ENCODE measurements at places on chromosomes 16 and 17.
A peak's percentile ranks its signal among the peaks of the same experiment; 100 is the strongest.

GRCh38 chr16:49836668-49837067 is 19.2 kb downstream of the ZNF423 start:
- no peaks in the 10 kb centered on the region for H3K36me3 ChIP-seq
- H3K4me1 ChIP-seq = no peaks in the 10 kb centered on the region
- no peak overlapping the region for H3K27ac ChIP-seq
- no peak overlapping the region for H3K4me3 ChIP-seq
- H3K27me3 ChIP-seq = peaks cover 60% of the 10 kb centered on the region
- no peak for DNase-seq

DNA sequence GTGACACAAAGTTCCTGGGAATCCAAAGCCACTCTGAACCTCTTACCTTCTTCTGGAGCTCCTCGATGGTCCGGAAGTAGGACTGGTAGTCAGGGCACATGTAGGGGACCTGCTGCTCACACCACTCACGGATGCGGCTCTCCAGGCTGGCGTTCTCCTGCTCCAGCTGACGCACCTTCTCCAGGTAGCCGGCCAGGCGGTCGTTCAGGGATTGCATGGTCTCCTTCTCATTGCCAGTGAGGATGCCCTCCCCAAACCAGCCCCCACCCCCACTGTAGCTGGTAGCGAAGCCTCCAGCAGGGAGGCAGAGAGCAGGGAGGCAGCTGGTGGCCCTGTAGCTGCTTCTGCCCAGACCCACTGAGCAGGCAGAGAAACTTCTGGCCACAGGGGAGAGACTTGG is 370 bp downstream of the KRT35 start:
- DNase-seq = no peak
- H3K27ac ChIP-seq = no peak overlapping the region
- H3K36me3 ChIP-seq = no peaks in the 10 kb centered on the region
- no peak overlapping the region for H3K4me3 ChIP-seq
- no peaks in the 10 kb centered on the region for H3K4me1 ChIP-seq

- DNase-seq = peak; percentile 56
- H3K4me1 ChIP-seq = peaks cover 48% of the 10 kb centered on the region
- no peaks in the 10 kb centered on the region for H3K27me3 ChIP-seq
- peak overlapping the region; percentile 0 for H3K27ac ChIP-seq
- no peak overlapping the region for H3K4me3 ChIP-seq
Observed at GRCh38 chr17:1000597-1001461, 3.9 kb downstream of the TIMM22 start.

DNA sequence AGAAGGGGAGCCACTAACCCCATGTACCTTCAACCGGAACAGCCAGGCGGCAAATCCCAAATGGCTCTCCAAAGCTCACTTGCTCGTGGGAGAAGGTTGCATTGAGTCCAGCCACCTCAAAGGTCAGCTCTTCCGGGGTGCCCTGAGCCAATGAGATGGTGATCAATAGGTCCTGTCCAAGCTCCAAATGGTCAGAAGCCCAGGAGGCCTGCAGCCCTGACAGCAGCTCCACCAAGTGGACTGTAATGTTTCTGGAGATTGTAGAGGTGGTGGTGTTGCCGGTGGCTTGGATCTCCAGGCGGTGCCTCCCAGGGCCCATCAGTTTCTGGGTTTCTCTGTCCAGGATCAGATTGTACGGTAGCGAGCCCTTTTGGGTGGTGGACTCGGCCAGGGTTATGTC is 39.9 kb upstream of the BCO1 start:
- no peak overlapping the region for H3K4me3 ChIP-seq
- no peak overlapping the region for H3K27ac ChIP-seq
- no peaks in the 10 kb centered on the region for H3K36me3 ChIP-seq
- peaks cover 61% of the 10 kb centered on the region for H3K27me3 ChIP-seq
- DNase-seq = peak; percentile 59

DNA sequence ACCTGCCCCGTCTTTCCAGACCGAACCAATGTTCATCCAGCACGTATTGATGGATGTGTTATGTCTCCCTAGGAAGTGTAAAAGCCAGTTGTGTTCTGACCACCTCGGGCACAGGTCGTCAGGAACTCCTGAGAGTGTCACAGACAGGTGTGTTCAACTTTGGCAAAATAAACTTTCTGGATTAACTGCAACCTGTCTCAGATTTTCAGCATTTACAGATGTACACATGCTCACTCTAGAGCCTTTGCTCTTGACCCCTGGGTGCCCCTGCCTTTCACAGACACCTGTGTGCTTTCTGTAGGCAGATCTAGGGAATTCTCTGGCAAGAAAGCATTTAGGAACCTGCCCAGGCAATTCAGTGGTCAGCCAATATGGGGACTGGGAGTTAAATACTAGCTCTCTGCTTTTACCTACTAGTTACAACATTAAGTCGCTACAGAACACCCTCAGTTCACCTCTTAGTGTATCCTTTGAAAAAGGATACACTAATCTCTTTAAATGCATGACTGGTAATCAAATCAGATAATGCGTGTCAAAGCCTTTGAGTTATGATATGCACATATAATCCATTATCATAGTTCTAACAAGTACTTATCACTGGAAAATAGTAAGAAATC is 188.9 kb downstream of the CPPED1 start:
- no peaks in the 10 kb centered on the region for H3K36me3 ChIP-seq
- H3K4me1 ChIP-seq = peaks cover 96% of the 10 kb centered on the region
- peak overlapping the region; percentile 97 for H3K27ac ChIP-seq

DNA sequence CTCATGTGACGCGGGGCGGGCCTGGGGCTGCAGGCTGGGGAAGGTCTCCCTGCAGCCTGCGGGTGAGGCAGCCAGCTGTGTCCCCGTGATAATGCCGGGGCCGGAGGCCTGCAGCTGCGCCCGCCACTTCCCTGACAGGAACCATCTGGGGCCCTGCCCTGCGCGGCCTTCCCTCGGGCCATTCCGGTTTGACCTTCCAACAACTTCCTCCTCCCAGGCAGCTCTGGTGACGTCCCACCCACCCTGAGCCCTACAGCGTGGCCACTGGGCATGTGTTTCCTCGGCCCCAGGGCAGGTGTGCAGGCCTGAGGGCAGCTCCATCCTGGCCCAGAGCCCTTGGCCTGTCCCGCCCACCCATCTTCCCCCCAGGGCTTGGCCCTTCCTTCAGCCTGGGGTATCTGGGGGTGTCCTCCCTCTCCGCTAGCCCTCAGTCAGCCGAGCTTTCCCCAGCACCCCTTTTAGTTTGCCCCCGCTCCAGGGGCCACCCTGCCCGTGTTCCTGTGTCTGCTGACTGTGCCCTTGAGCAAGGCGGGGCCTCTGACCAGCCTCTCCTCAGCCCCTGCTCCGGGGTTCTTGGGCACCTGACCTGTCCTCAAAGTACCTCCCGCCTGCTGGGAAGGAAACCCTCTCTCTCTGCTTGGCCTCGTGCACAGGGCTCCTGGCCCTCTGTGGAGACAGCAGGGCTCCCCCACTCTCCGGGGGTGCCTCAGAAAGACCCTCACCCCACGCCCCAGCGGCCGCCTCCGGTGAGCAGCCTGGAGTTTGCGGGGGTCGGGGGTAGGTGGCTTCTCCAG is at the start of gene CBFA2T3:
TSS of gene CBFA2T3 (minus strand) at position 190 of the 794 bp plus-strand sequence. CDS start 400 bp downstream, outside the sequence.
- H3K27ac ChIP-seq = no peak within 1 kb of the TSS
- no peaks in the 10 kb centered on the region for H3K36me3 ChIP-seq
- no peak within 1 kb of the TSS for H3K4me3 ChIP-seq
- H3K27me3 ChIP-seq = peaks cover 45% of the 10 kb centered on the region
- DNase-seq = no peak

GRCh38 chr17:64320613-64321553 is 57.8 kb upstream of the TEX2 start:
- DNase-seq = peak; percentile 79
- peaks cover 76% of the 10 kb centered on the region for H3K4me1 ChIP-seq
- no peak overlapping the region for H3K4me3 ChIP-seq

DNA sequence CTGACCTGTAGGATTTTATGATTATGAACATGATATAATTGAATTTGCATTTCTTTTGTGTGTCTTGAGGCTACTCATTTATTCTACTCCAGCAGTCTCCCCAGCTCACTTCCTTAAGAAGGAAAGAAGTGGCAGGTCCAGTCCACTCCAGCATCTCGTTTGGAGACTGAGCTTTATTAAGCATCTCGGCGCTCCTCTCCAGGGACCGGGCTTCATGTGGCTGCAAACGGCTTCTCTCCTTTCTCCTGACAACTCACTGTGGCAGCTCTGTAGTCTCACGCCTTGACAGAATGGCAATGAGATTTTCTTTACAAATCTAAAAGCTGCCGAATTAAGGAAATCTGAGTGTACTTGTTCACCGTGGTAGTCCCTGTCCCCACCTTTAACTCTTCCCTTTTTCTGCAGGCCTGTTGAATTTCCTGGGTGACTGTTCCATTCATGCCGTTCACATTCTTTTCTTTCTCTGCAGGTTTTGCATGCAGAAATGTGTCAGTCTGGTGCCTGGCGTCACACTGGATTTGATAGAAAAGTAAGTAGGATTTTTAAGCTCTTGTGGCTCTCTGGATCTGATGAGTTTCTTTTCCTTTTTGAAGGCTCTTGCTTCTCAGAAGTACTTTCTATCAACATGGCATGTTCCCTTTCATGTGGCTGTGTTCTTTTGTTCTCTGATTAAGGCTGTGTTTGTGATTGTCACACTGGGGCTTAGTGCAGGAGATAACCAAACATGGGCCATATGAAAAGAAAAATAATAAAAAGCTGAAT is 200.5 kb upstream of the CHMP6 start:
- H3K4me3 ChIP-seq = no peak overlapping the region
- H3K27ac ChIP-seq = peak overlapping the region; percentile 2
- H3K4me1 ChIP-seq = peaks cover 36% of the 10 kb centered on the region

DNA sequence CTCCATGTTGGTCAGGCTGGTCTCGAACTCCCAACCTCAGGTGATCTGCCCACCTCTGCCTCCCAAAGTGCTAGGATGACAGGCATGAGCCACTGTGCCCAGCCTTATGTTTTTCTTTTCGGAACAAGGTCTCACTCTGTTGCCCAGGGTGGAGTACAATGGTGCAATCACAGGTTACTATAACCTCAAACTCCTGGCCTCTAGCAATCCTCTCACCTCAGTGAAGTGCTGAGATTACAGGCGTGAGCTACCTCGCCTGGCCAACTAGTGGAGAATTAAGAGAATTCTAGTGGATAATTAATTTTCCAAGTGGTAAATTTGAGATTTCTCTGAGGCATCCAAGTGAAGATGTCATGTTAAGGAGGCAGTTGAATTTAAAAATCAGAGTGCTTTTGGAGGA is 2.9 kb upstream of the FBXO47 start:
- H3K36me3 ChIP-seq = no peaks in the 10 kb centered on the region
- H3K4me3 ChIP-seq = no peak overlapping the region
- peaks cover 5% of the 10 kb centered on the region for H3K4me1 ChIP-seq
- H3K27me3 ChIP-seq = no peaks in the 10 kb centered on the region
- no peak for DNase-seq
- H3K27ac ChIP-seq = no peak overlapping the region

GRCh38 chr16:70440009-70440692 is 1.3 kb upstream of the ST3GAL2 start:
- DNase-seq = peak; percentile 80
- H3K4me3 ChIP-seq = peak overlapping the region; percentile 89
- peak overlapping the region; percentile 69 for H3K27ac ChIP-seq
- peaks cover 65% of the 10 kb centered on the region for H3K4me1 ChIP-seq
- H3K36me3 ChIP-seq = peaks cover under 1% of the 10 kb centered on the region

- H3K36me3 ChIP-seq = no peaks in the 10 kb centered on the region
- H3K4me1 ChIP-seq = peaks cover 34% of the 10 kb centered on the region
- H3K27me3 ChIP-seq = no peaks in the 10 kb centered on the region
- no peak for DNase-seq
- no peak overlapping the region for H3K27ac ChIP-seq
- H3K4me3 ChIP-seq = no peak overlapping the region
Observed at GRCh38 chr17:31845291-31845690, 13.8 kb downstream of the COPRS start.

GRCh38 chr16:24776501-24777220 is 47.2 kb downstream of the TNRC6A start:
- H3K27me3 ChIP-seq = no peaks in the 10 kb centered on the region
- peaks cover 66% of the 10 kb centered on the region for H3K36me3 ChIP-seq
- no peak overlapping the region for H3K4me3 ChIP-seq
- DNase-seq = no peak

DNA sequence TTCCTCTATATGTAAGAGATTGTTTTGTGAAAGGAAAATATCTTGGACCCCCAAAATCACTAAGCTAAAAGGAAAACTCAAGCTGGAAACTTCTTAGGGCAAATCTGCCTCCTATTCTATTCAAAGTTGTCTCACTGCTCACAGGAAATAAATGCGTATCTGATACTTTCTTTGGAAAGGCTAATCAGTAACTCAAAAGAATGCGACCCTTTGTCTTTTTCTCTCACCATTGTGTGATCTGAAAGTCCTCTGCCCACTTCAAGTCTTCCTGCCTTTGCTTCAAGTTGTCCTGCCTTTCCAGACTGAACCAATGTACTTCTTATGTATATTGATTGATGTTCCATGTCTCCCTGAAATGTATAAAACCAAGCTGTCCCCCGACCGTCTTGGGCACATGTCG is 157.3 kb downstream of the KIF2B start:
- no peaks in the 10 kb centered on the region for H3K36me3 ChIP-seq
- no peak overlapping the region for H3K27ac ChIP-seq
- no peak overlapping the region for H3K4me3 ChIP-seq
- H3K4me1 ChIP-seq = no peaks in the 10 kb centered on the region
- no peaks in the 10 kb centered on the region for H3K27me3 ChIP-seq

DNA sequence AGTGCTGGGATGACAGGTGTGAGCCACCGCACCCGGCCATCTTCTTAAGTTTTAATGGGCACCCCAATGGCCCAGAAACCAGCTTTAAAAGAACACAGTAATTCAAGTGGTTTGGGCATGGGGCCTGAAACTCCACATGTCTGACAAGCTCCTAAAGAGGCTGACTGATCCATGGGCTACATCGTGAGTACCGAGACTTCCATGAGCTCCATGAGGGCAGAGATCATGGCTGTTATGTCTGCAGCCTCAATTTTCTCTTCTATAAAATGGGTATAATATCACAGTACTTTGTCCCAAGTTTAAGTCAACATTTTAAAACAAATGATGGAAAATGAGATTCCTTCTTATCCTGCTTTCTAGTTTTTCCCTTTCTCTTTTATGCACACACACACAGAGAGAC is 397.6 kb upstream of the MAF start:
- H3K27ac ChIP-seq = no peak overlapping the region
- no peaks in the 10 kb centered on the region for H3K27me3 ChIP-seq
- DNase-seq = no peak
- H3K4me3 ChIP-seq = no peak overlapping the region
- no peaks in the 10 kb centered on the region for H3K4me1 ChIP-seq
- no peaks in the 10 kb centered on the region for H3K36me3 ChIP-seq

- H3K27me3 ChIP-seq = no peaks in the 10 kb centered on the region
- DNase-seq = no peak
- peaks cover 68% of the 10 kb centered on the region for H3K4me1 ChIP-seq
Observed at GRCh38 chr16:10640934-10641333, 53.8 kb downstream of the TEKT5 start.

GRCh38 chr17:74784125-74784810 is 8.1 kb upstream of the NAT9 start:
- H3K4me3 ChIP-seq = no peak overlapping the region
- no peak overlapping the region for H3K27ac ChIP-seq
- no peak for DNase-seq
- no peaks in the 10 kb centered on the region for H3K27me3 ChIP-seq
- H3K4me1 ChIP-seq = no peaks in the 10 kb centered on the region

DNA sequence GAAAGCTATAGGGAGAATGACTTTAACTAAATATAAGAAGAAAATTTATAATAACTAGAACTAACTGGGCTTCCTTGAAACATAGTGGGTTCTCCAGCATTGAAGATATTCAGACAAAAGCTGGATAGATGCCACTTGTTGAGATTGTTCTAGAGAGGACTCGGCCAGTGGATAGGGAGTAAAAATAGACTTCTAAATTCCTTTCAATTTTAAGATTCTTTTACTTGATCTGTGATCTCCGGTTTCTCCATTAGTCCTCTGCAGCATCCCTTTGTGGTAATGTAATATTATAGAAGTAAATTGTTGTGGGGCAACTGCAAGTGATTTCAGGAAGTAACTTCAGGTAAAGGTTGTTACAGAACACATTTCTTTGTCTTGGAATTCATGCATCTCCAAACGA is 10.3 kb upstream of the RARA start:
- no peak overlapping the region for H3K27ac ChIP-seq
- DNase-seq = no peak
- H3K4me3 ChIP-seq = no peak overlapping the region
- H3K27me3 ChIP-seq = no peaks in the 10 kb centered on the region
